Smooth muscle cell of trachea (primary cell): ENCODE measurements at places on chromosomes 2 and 18. TPM values are rescaled to one million over a fixed set of nuclear protein-coding genes. Genes with fewer than 3 reads are reported as not detected.

The SLC14A1 gene
- 62.7 and 81.0 TPM in 2 replicates for total RNA-seq

The TTN gene
- total RNA-seq = 0.50 and 3.8 TPM in 2 replicates

The KCNK3 gene
- under 0.01 TPM in 2 replicates for total RNA-seq

The SLC35F5 gene
- total RNA-seq = 144 and 206 TPM in 2 replicates

The GPR45 gene
- total RNA-seq = not detected in 2 replicates

The VAMP5 gene
- total RNA-seq = 28.7 and 35.4 TPM in 2 replicates

The G6PC2 gene
- not detected in 2 replicates for total RNA-seq

The AMER3 gene
- under 0.01 TPM in 1 of 2 replicates, not detected in the other for total RNA-seq

The RAB17 gene
- 0.83 TPM in 1 of 2 replicates, not detected in the other for total RNA-seq

The FZD7 gene
- 17.0 and 82.4 TPM in 2 replicates for total RNA-seq

The DYSF gene
- total RNA-seq = 0.15 and 0.17 TPM in 2 replicates

The IGFBP2 gene
- 3.1 and 6.9 TPM in 2 replicates for total RNA-seq

The DCDC2C gene
- total RNA-seq = not detected in 2 replicates

The FAHD2A gene
- 23.8 and 35.6 TPM in 2 replicates for total RNA-seq

The MATN3 gene
- 0.99 and 1.9 TPM in 2 replicates for total RNA-seq

The IGFBP5 gene
- 474 and 2,317 TPM in 2 replicates for total RNA-seq

The EFEMP1 gene
- 421 and 627 TPM in 2 replicates for total RNA-seq

The EIPR1 gene
- 31.4 and 34.9 TPM in 2 replicates for total RNA-seq

The MBD5 gene
- 20.8 and 38.5 TPM in 2 replicates for total RNA-seq

The SERPINB7 gene
- 0.87 and 1.7 TPM in 2 replicates for total RNA-seq

The AFF3 gene
- 0.66 and 0.87 TPM in 2 replicates for total RNA-seq

The LRRTM1 gene
- not detected in 2 replicates for total RNA-seq

The GALNT14 gene
- total RNA-seq = 0.66 and 1.7 TPM in 2 replicates

The POTEI gene
- total RNA-seq = under 0.01 TPM in 1 of 2 replicates, not detected in the other

The IL36G gene
- total RNA-seq = not detected in 2 replicates

The ADCYAP1 gene
- not detected in 2 replicates for total RNA-seq

The HES6 gene
- total RNA-seq = 1.8 and 2.9 TPM in 2 replicates

The RAB6C gene
- total RNA-seq = not detected in 2 replicates

The SERPINB4 gene
- not detected in 2 replicates for total RNA-seq

The NEB gene
- 0.15 and 0.17 TPM in 2 replicates for total RNA-seq

The UGT1A8 gene
- total RNA-seq = not detected in 2 replicates

The HRH4 gene
- under 0.01 TPM in 2 replicates for total RNA-seq

The ZSWIM2 gene
- total RNA-seq = under 0.01 TPM in 1 of 2 replicates, not detected in the other

The RRM2 gene
- 5.3 and 34.2 TPM in 2 replicates for total RNA-seq

The PSMA8 gene
- total RNA-seq = not detected in 2 replicates

The CDCA7 gene
- 1.3 and 4.7 TPM in 2 replicates for total RNA-seq

The GYPC gene
- 71.0 and 112 TPM in 2 replicates for total RNA-seq

The TMEM169 gene
- total RNA-seq = 0.29 and 0.50 TPM in 2 replicates

The SKA1 gene
- 1.5 and 15.6 TPM in 2 replicates for total RNA-seq

The C1GALT1C1L gene
- 0.50 and 1.0 TPM in 2 replicates for total RNA-seq

The PPP1R1C gene
- total RNA-seq = 0.33 and 2.2 TPM in 2 replicates
